M059J (cell line): ENCODE measurements at places on chromosomes 12 and 14. TPM values are rescaled to one million over a fixed set of nuclear protein-coding genes. Genes with fewer than 3 reads are reported as not detected.
A peak's percentile ranks its signal among the peaks of the same experiment; 100 is the strongest.

GRCh38 chr12:120119271-120119973 lies 2.9 kb upstream of the RAB35 start:
- peak; percentile 44 for DNase-seq

DNA sequence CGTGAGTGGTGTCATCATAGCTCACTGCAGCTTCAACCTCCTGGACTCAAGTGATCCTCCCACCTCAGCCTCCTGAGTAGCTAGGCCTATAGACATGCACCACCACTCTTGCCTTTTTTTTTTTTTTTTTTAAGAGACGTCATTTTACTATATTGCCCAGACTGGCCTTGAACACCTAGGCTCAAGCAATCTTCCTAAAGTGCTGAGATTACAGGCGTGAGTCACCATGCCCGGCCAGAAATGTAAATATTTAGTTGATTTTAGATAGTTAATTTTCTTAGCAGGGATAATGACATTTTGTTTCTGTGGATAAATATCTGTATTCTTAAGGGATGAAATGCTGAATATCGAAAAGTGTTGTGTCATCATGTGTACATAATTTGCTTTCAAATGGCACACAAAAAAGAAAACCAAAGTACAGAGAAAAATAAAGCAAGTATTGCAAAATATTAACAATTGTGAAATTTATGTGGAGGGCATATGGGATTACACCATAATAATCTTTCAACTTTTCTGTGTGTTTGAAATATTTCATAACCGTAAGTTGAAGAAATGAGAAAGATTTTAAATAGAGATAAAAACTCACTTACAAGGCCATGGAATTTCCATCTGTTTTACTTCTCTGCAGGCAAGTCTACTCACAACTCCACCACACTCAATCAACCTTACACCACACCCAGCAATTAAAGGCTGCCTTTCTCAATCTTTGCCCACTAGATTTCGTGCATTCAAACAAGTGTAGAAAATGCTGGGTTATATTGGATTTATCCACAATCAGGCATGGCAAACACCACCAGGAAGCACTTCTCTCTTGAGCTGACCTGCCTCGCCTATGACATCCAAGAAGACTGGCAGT lies 93.7 kb downstream of the SPTSSA start:
- no peak for DNase-seq

GRCh38 chr14:95023886-95024285 lies 133.4 kb downstream of the DICER1 start:
- peak; percentile 50 for DNase-seq

- peak; percentile 70 for DNase-seq
Observed at GRCh38 chr12:28780096-28780495, 369.0 kb upstream of the FAR2 start.

DNA sequence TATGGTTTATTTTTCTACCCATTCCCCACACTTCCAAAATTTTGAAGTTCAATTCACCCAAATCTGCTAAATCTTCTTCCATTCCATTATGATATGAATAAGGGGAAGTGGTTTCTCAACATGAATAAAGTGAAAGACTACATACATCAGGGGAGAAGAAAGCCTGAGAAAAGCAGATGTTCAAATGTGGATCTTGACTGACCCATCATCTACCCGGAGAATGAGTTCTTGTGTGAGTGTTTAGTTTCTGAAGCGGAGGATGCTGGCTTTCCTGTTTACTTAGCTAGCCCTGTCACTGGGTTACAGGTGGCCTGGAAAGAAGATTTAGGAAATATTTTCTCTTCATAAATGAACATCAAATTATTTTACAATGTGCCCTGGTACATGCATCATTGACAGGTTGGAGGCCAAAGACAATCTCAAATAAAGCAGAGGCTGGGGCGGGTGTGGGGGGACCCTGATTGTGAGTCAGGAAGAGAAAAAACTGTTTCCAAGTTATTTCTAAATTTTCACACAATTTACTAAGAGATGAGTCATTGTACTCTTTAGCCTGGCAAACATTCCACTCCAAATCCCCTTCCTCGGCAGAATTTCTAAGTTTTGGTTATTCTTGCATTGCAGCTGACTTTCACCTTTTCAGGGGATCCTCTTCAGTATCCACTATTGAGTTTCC lies 135.6 kb downstream of the SLC25A21 start:
- DNase-seq: peak; percentile 36

GRCh38 chr14:78967111-78967809 lies 797.1 kb downstream of the NRXN3 start:
- DNase-seq: peak; percentile 40

- DNase-seq: peak; percentile 35
Observed at GRCh38 chr12:304805-305204, 42.2 kb upstream of the SLC6A13 start.

DNA sequence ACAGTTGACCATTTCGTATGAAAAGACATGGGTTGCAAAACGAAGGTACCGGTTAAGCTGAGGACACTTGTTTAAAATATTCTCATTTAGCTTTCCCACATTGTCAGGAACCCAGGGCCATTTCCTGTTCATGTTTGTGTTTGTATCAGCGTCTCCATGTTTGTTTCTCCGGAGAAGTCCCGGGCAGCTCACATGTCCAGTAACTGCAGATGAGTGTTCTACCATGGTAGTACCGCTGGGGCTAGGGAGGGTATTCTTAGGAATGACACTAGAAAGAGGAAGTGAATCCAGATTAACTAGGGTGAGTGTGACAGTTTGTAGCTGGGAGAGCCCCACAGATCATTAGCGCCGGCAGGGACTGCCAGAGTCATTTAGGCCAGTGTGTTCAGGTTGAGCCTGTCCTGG lies 50.0 kb upstream of the EVL start:
- DNase-seq: peak; percentile 8

GRCh38 chr14:51824191-51824590 lies 36.2 kb upstream of the GNG2 start:
- no peak for DNase-seq

DNA sequence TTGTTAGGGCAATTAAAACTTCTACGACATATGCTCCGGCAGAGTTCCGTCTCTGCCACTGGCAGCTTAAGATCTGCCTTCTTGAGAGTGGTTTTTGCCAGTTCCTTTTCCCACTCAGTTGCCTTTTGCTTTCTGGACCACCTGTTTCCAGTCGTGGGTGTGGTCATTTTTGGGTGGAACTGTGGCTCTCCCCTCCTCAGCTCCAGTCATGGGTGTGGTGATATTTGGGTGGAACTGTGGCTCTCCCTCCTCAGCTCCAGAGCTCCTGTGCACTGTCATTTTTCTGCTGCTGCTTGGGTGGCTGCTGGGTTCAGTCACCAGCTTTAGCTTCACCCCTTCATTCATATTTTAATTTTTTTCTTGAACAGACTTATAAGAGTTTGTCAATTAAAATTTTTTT lies 25.3 kb downstream of the WDR20 start:
- no peak for DNase-seq

GRCh38 chr12:75938189-75938588 lies 93.4 kb downstream of the PHLDA1 start:
- DNase-seq: no peak

DNA sequence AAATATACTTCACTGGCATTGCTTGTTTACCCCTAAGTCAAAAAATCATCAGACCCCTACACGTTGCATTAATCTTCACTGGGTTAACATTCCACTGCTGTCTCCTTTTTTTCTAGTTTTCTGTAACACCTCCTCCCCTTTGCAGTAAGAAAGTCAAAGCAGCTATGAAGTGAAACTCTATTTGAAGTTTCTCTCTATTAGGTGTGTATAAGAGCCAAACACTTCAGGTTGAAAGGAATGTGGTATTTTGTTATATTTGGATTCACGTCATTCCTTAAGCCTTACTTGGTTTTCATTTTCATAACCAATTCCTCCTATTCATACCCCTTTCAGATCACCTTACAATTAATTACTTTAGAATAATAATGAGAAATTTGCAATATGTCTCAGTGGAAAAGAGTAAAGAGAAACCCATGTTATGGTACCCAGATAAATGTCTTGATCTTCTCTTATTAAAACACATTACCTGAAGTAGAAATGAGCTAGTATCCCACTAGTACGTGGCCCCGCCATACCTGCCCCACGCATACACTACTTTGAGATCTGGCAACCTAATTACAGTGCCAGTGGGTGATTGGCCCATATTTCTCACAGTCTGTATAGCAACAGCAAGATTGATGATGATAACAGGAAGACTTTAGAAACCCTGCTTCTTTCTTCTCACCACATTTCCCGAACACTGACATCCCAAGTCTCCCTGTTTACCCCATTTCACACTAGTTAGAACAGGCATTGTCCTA lies 236.4 kb upstream of the RGS6 start:
- DNase-seq: no peak

DNA sequence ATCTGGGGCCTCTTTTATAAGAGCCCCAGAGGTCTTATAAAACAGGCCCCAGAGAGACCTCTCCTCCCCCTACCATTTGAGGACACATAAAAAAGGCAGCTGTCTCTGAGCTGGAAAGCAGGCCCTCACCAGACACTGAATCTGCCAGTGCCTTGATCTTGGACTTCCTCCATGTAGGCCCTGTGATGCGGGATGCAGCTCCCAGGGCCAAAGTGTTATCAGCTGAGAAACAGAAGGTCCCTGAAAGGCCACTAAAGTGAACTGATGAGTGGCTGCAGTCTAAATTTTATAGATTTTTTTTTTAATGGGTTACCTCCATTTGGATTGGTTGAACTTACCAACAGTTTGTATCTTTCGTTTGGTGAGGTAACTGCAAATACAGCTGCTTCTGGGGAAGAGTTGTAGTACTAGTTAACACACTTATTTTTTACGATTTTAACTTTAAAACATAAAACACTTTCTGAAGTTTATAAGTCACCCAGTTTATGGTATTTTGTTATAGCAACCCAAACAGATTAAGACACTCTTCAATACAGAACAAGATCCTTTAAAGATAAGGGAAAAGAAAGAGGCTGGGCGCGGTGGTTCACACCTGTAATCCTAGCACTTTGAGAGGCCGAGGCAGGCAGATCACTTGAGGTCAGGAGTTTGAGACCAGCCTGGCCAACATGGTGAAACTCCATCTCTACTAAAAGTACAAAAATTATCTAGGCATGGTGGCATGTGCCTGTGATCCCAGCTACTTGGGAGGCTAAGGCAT lies 5.6 kb upstream of the GUCY2C start:
- DNase-seq: no peak

KCNMB4 gene
- 2.9 and 3.0 TPM in 2 replicates for total RNA-seq

NUDT4 gene
- 48.4 and 48.5 TPM in 2 replicates for total RNA-seq

KLHDC1 gene
- 0.20 and 0.62 TPM in 2 replicates for total RNA-seq

SMCO2 gene
- total RNA-seq: 1.6 TPM in 1 of 2 replicates, not detected in the other

OR6C2 gene
- not detected in 2 replicates for total RNA-seq

CCDC177 gene
- total RNA-seq: not detected in 2 replicates
